ENCODE measurements at places on chromosomes 16 and 17. TPM values are rescaled to one million over a fixed set of nuclear protein-coding genes. Genes with fewer than 3 reads are reported as not detected.

- no peak for DNase-seq
These were observed 15.2 kb downstream of the CDH5 start for GRCh38 chr16:66381585-66382170.

Gene TBX6
- polyA plus RNA-seq, result 1.3 TPM

Gene RNF43
- 48.1 TPM for polyA plus RNA-seq

Gene KCNH6
- 1.0 TPM for polyA plus RNA-seq

Gene SRL
- 25.9 TPM for polyA plus RNA-seq

Gene SLC13A2
- not detected for polyA plus RNA-seq

Gene RAPGEFL1
- polyA plus RNA-seq, result 6.3 TPM

DNA sequence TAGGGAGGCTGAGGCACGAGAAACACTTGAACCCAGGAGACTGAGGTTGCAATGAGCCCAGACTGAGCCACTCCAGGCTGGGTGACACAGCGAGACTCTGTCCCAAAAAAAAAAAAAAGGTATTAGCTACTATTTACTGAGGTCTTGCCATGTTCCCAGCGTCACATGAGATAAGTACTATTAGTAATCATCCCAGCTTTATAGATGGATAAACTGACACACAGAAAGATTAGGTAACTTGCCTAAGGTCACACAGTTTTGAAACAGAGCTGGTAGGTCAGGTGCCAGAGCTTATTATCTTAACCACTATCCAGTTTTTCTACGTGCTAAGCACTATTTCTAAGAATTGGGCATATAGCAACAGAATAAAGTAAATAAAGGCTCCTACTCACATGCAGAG, 51.6 kb downstream of the TEX14 start:
- DNase-seq, result no peak

DNA sequence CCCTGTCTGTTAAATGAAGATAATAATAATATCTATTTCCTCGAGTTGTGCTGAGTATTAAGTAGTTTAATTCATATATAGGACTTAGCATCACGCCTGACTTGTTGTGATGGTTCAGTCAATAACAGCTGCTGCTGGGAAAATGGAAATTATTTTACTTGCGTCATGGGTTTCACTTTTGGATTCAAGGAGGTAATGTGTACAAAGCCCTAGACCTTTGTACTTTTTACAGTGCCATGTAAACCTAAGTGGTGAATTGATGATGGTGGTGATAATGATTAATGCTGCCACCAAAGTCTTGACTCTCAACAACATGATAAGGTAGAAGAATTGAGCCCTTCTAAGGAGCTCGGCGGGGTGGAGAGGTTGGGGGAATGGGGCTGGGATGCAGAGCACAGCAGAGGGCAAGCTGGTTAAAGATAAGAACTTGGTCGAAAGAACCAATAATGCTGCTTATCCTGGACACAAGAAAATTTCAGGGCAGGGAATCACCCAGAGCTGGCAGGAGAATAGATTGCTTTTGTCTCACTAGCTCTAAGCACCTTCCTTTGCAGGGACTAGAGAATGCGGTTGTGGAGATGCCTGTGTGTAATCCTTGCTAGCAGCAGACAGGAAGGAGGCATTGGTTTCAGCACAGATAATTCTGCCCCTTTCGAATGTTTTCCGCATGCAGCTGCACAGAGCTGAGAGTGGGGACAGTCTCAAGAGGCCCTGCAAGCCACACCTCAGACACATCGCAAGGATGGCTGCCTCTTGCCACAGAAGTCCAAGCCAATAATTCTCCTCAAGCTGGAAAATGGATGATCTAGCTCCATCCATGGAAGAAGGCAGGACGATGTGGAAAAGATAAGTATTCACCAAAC, 187.1 kb downstream of the TMEM114 start:
- DNase-seq, result no peak

- DNase-seq, result no peak
These were observed 56.6 kb upstream of the CRISPLD2 start for GRCh38 chr16:84763164-84763563.

GRCh38 chr16:83588070-83588469, 219.7 kb upstream of the HSBP1 start:
- DNase-seq, result no peak

- peak; percentile 57 for DNase-seq
These were observed 21.4 kb downstream of the ALOX15B start for GRCh38 chr17:8060274-8060673.

DNA sequence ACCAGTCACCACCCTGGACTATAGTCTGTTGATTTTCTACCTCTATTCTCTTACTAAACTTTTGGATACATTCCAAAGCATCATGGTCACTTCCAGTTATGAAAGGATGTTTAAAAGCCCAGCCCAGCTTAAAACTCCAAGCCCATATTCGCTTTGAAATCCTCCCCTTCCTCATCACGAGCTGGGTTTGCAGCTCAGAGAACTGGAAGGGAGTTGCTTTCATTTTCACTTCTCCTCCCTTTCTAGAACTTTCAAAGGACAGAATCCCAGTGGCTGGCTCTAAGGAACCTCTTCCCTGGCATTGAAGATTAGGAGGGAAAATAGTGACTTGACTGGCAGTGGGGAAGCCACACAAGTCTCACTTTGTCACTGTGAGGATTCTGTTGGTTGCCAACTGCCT, 100.1 kb upstream of the DYNLRB2 start:
- DNase-seq, result no peak
